ENCODE measurements at places on chromosomes 2 and 18.
A peak's percentile ranks its signal among the peaks of the same experiment; 100 is the strongest.

- DNase-seq: no peak
Measured at GRCh38 chr2:220445429-220446105, 818.1 kb downstream of the SLC4A3 start.

- peak; percentile 19 for DNase-seq
Measured at GRCh38 chr2:98769784-98770183, 38.9 kb upstream of the MGAT4A start.

DNA sequence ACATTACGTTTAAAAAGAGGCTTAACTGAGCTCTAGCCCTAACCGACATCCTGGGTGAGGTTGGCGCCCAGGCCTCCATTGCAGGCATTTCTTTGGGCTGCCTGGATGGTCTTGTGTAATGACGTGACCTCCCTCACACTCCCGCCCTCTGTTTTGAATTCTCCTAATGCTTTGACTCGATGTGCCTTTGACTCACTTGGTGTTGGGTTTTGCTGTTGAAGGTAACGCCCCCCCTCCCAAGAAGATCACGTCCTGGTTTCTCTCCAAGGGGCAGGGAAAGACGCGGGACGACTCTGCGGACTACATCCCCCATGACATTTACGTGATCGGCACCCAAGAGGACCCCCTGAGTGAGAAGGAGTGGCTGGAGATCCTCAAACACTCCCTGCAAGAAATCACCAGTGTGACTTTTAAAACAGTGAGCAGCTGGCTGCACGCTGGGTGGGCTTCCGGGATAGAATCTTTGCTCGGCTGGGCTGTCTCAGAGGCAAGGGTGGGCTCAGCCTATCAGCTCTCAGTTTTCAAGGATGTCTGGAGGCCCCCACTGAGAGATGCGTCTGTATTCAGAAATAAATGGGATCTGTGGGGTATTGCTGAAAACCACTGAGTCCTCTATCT is 87.9 kb upstream of the ATG16L1 start:
- DNase-seq: no peak

DNA sequence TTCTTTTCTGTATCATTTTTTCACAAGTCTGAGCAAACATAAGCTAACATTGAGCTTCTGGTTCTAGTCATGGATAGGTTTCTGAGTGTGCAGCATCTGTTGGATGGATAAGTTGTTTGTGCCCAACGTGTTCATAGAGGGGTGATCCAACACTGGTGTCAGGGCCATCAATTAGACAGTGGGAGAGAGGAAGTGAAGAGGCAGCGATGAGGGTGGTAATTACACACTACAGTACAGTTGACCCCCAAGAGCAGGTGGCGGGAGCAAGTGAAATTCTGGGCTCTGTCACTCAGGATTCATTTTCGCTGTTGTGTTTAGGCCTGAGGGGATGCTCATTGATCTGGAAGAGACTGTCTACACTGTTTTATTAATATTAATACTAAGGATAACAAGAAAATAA is 180.0 kb upstream of the CXCR4 start:
- DNase-seq: no peak

- DNase-seq: no peak
Measured at GRCh38 chr2:154886316-154886715, 187.8 kb downstream of the KCNJ3 start.

- DNase-seq: no peak
Measured at GRCh38 chr2:220478305-220479058, 851.1 kb downstream of the SLC4A3 start.

GRCh38 chr2:223928113-223929006 is 16.8 kb downstream of the WDFY1 start:
- DNase-seq: no peak

GRCh38 chr2:173223871-173224270 is 130.8 kb upstream of the CDCA7 start:
- DNase-seq: no peak

GRCh38 chr2:239579524-239580198 is 178.8 kb upstream of the HDAC4 start:
- no peak for DNase-seq

GRCh38 chr2:101123795-101124471 is 27.2 kb downstream of the TBC1D8 start:
- peak; percentile 64 for DNase-seq

- DNase-seq: no peak
Measured at GRCh38 chr2:11154016-11154922, 998 bp upstream of the SLC66A3 start.

DNA sequence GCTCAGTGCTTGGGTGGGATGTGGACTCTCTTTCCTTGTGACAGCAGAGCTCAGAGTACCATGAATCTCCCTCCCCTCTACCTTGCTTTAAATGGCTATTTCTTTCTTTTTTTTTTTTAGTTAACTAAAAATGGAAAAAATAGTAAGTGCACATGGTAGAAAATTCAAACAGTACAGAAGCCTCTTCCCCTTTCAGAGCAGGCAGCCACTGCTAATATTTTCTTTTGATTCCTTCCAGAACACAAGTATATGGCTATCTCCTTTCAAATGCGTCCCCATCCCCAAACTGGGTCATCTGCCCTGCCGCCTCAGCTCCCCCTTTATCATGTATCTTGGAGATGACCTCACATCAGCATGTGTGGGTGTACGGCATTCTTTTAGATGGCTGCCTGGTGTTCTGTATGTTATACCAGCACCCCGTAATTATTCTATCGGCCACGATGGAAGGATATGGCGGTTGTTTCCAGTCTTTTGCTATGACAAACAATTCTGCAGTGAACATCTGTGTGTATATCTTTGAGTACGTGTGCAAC is 70.5 kb upstream of the DLX2 start:
- DNase-seq: no peak

DNA sequence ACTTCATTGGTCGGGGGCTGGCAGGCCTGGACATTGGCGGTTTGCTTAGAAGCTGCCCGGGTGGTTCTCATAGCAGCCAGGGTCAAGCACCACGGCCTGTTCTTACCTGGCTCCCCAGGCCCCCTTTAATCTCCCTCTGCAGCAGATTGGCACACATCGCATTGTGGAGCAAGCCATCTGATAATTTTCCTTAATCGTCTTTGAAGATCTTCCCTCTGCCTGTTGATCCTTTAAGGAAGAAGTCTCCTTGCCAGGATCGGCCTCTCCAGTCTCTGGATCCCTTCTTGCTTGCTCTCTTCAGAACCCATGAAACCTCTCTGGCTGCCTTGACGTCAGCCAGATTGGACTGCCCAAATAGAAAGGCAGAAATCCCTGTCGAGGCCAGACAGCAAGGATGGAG is 75.8 kb downstream of the NEDD4L start:
- DNase-seq: no peak

- DNase-seq: peak; percentile 87
Measured at GRCh38 chr2:177396703-177397460, 4.3 kb downstream of the AGPS start.

GRCh38 chr2:236173729-236174607 is 5.8 kb upstream of the GBX2 start:
- no peak for DNase-seq

GRCh38 chr2:227454323-227454860 is 17.6 kb upstream of the AGFG1 start:
- DNase-seq: no peak

DNA sequence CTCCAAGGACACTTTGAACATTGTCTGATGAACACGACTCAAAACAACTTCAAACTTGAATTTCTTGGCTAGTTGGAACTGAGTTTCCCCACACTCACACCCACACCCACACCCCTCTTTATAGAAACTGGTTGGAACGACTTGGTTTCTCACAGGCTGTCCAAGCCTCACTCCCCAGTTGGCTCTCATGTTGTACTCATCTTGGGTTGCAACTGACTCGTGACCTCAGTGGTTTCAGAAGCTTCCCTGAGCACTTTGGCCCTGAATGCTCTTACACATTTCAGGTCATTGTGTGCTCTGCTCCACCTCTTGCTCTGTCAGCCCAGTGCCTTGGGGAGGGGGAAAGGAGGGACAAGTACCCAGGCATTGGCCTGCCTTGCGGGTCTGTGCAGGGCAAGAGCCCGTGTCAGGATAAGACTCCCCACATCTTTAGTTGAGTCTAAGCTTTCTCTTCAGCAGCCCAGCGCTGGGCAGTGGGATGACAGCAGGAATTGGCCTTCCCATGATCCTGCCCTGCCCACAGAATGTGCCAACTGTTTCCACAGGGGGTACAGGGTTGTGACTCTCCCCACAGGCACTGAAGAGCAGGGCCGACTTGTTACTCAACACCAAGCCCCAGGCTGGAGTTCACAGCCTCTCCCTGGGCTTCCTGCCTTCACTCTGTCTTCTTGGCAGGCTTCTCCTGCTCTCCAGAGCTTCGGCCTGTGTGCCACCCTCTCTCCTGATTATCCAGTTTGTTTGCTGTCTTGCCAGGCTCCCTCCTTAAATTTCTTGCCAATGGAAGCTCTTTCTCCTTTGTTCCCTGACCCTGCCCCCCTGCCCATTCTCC is 104.6 kb downstream of the RTN4 start:
- no peak for DNase-seq

DNA sequence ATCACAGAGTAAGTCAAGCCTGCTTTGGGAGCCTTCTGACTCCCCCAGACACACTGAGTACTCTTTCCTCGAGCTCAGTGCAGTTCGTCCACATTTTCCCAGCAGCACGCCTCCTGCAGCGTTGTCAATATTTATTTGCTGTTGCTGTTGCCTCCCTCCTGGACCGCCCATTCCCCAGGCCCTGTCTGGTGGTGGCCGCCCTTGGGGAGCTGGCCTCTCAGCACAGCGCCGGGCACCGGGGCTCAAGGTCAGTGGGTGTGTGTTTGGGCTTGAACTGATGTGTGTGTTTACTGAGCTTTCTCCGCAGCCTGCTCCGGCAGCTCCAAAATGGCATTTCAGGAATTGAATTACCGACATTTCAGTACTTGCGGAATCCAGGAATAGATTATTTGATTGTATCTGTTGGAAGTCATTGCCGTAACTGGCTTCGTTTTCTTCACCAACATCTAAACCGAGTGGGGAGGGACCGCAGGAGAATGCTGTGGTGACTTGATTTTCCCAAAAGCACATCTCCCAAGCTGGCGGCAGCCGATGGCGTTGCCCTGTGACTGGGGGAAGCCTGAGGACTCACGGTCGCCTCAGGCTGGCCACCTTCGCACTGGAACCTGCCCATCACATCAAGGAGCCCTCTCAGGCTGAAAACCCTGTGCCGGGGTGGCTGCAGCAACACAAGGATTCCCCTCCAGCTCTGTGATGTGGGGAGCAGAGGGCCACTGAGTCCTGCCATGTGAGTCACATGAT is 66.0 kb downstream of the HPCAL1 start:
- no peak for DNase-seq

DNA sequence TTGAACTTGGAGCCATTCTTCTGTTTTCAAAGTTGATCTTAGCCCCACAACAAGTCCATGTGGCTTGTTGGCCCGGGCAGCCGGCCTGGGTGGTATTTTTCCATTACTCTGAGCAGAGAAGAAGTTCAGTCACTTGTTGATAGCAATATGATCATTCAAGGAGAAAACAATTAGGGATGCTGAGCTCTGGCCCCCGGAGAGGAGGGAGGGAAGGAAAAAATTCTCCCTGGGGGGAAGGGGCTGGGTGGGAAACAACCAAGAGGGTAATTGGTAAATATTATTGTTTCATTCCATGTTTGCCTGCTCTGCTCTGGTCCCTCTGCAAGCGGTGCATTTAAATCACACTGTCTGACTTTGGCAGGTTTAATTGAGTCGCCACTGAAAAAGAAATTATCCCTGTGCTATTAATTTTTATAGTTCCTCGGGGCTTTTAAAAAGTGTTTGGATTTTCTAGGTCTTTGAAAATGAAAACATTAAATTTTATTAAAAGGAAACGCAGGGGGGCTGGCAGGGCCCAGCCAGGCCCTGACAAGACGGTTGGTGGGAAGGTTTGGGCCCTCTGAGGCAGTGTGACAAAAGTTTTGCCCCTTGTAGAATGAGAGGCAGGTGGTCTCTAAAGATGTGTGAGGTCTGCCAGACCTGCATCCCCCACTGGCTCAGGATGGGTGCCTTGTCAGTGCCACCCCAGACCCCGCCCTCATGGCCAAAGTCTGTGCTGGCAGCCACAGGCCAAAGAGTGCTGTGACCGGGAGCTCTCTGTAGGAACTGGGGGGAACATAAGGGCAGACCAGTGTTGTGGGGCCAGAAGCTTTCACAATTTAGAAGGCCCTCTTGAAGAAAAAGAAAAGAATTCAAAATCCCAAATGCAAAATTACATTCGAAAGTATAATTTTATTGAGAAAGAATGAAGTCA is 52.5 kb upstream of the SLC14A2 start:
- no peak for DNase-seq

- no peak for DNase-seq
Measured at GRCh38 chr2:46825939-46826568, 89.6 kb downstream of the MCFD2 start.

DNA sequence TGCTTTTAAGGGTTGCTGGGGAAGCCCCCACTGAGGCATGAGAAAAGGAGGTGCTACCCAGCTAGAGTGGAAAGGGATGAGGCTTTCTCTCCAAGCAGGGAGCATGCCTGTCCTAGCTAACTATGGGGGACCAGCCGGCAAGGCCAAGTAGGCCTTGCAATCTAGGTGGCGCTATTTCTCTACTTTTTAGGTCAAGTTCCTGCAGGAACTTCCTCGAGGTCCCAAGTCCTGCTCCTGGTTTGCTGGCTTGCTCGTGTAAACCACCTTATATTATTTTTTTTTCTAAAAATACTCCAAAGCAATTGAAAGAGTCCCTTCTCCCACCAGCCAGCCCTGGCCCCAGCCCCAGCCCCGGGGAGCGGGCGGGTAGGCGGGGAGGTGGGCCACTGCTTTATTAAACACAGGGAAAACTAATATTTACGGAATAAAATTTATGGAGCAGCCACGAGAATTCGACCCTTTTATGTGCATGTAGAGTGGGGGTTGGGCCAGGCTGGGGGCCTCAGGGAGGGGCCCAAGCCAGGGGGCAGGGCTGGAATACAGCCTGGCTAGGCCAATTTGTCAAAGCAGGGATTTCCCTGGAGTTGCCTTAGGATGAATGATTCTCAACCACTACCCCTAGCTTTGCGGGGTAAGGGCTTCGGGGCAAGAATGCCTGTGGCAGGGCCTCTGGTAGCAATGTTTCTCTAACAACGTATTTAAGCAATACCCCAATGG is 12.8 kb upstream of the IHH start:
- DNase-seq: peak; percentile 54

DNA sequence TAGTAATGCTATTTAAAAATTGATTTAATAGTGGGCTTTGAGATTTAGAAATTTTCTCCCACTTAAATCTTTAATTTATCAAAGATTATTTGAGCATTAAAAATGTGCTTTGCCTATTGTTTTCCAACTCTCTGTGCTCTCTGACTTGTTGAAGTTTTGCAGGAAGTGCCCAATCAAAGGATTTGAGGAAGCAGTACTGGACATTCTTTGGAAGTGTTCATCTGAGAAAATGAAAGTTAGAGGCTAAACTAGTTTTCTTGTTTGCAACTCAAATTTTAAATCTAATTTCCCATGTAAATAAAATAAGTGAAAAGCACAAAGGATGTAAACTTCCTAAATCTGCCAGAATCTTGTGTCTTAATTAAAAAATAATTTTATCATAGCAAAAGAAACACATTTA is 89.1 kb downstream of the CAMKMT start:
- DNase-seq: peak; percentile 4

DNA sequence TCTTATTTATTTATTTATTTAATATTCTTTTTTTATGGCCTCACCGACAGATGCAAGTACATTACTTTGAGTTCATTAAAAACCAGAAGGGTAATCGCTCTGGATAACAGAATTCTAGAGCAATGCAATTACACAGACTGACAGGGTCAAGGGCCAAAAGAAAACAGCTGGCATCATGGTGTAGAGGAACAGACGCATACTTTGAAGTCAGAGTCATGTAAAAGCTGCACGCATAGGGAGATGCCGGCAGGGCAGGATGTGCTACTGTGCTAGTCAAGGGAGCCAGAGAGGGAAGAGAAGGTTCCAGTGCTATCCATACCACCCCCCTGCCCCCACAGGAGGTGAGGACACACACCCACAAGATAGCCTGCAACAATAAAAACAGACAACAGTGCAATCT is 115.2 kb upstream of the TFCP2L1 start:
- no peak for DNase-seq

- DNase-seq: no peak
Measured at GRCh38 chr2:16130906-16131400, 190.6 kb downstream of the MYCN start.
